AML-193 (cell line): ENCODE measurements at places on chromosomes 5 and 9.

DNA sequence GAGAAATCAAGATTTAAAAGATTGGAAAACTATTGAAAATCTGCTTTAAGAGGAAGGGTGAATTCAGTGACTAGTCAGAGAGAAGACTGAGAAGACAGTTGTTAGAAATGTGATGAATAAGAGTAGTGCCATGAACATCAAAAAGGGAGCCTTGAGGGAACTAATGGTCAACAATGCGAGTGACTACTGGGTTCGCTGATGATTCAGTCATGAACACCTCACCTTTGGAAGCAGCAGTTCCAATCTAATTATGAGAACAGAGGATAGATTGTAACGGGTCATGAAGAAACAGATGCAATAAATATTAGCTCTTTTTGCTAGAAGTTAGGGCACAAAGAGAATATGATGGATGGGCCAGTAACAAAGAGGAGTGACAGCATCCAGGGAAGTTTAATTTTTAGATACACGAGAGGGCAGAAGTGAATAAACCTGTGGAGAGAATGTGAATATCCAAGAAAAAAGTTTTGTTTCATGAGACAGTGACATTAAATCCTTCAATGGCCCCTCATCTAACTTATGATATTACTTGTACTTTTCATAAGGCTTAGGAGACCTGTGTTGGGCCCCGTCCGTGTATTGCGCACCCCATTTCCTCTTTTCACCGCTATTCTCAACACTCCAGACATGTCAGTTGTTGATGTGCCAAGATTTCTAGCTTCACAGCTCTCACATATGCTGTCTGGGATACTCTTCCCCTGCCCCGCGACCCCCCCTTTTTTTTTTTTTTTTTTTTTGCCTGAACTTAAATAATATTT is 23.5 kb upstream of the IFNE start:
- DNase-seq, result no peak

- no peak for DNase-seq
These were observed 176.2 kb downstream of the COL23A1 start for GRCh38 chr5:178413988-178414387.

DNA sequence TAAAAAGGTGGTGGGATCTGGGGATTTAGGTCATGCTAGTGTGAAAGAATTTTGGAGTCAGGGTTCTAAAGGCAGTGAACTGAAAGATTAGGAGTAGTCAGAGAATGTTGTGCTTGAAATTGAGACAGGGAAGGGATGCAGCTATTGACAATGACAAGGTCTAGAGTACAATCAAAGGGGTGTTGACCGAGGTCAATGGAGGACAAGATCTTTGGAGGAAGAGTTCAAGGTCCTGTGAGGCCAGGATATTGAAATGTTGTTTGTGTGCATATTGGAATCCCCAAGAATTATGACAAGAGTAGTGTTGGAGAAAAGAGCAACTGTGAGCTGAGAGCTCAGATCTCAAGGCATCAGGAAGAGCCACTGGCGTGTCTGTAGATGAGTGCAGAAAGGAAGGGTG is 116.9 kb downstream of the RASGRF2 start:
- DNase-seq, result no peak

GRCh38 chr5:90968319-90968718 is 409.7 kb downstream of the ADGRV1 start:
- DNase-seq, result no peak

- no peak for DNase-seq
These were observed 147.6 kb upstream of the TRPM3 start for GRCh38 chr9:71268871-71269635.

DNA sequence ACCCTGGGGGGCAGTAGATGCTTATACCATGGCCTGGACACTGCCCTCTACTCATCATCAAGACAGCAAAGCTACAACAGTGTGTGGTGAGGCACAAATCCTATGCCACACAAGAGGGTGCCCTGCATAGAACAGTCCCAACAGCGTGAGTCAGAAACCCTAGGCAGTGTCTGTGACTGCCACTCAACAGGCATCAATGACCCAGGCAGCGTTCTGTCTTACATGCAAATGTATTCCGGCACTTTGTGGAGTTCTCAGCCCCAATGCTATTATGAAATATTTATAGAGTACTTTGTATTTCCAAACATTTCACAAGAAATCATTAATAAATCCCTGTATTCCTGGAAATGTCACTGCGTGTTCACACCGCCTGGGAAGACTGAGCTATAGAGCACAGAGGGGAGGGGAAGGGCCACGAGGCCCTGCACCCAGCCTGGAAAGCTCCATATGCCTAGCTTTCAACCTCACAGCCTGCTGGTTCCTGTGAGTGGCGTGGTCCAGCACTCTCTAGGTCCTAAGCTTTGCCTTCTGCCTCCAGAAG is 77.7 kb downstream of the NIPSNAP3B start:
- no peak for DNase-seq

DNA sequence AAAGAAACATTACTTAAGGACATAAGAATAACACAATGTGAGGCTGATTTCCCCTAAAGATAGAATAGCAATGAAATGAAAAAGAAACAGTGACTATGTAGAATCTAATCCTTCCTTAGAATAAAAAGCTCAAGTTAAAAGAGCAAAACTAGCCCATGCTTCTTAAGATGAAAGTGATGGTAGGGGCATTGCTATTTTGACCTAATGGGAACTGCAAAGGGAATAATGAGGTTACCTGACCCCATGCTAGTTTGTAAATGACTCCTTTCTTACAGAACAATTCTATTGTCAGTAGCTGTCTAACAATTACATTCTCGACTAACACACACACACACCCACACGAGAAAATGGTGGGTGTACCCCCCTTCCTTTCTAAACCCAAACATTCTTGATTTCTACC is 575.8 kb downstream of the CSNK1G3 start:
- no peak for DNase-seq

DNA sequence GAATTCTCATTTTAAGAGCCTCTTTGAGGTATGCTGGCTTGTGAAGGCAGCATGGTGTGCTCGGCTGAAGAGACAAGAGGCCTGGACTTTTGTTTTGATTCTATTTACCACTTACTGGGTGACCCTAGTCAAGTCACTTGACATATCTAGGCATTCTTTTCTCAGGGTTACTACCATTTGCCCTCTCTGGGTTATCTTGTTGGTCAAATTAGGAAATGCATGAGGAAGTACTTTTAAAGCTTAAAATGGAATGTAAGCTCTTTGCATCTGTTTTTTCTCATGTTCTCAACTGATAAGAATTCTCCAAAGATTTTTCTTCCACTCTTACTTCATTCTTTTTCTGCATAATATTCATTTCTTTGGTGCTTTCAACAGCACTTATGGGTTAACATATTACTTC is 173.1 kb downstream of the PLK2 start:
- no peak for DNase-seq

- no peak for DNase-seq
These were observed 86.7 kb downstream of the INSYN2B start for GRCh38 chr5:169893571-169893970.

- DNase-seq, result no peak
These were observed 561.6 kb downstream of the PRR16 start for GRCh38 chr5:121025671-121026070.

GRCh38 chr5:39284552-39284951 is 65.2 kb upstream of the FYB1 start:
- no peak for DNase-seq

- DNase-seq, result no peak
These were observed 14.3 kb upstream of the RNF130 start for GRCh38 chr5:180085837-180086236.

- peak; percentile 78 for DNase-seq
These were observed 103.2 kb upstream of the VCAN start for GRCh38 chr5:83368319-83368718.

DNA sequence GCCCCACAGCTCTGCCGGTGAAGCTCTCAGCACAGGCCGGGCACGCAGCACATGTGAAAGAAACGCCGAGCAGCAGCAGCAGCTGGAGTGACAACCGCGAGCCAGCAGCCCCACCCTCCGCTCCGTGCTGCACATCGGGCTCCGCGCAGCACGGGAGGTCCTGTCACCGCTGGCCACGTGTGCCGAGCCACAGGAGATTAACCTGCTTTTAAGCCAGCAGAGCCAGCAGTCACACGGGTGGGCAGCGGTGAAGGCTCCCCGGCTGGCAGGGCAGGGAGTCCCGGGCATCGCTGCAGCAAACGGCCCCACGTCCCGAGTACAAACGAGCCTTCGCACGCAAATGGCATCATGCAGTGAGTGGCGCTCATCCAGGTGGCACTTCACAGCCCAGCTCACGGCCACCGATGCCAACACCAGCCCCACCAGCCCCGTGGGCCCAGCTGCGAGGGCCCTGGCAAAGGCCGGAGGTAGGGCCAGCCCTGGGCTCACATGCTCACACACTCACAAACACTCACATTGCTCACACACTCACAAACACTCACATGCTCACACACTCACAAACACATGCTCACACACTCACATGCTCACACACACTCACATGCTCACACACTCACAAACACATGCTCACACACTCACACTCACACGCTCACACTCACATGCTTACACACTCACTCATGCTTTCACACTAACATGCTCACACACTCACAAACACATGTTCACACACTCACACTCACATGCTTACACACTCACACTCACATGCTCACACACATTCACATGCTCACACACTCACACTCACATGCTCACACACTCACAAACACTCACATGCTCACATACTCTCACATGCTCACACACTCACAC is 11.1 kb downstream of the CCDC187 start:
- no peak for DNase-seq

DNA sequence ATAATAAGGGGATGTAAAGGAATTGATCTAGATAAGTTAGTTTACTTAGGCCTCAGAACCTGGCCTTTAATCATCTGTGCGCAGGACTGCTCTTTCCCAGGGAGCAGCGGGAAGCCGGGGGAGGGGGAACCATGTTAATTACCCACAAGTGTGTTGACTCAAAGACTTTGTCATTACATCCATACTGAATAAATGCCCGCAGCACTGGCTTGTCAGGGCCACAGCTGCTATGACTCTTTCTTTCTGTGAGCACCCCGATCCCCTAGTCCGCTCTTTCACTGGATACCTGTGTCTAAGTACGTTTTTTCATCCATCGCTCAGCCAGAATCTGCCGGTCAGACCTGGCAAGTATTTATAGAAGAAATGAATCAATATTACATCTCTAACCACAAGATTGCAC is 249.3 kb upstream of the DMRT1 start:
- DNase-seq, result no peak

DNA sequence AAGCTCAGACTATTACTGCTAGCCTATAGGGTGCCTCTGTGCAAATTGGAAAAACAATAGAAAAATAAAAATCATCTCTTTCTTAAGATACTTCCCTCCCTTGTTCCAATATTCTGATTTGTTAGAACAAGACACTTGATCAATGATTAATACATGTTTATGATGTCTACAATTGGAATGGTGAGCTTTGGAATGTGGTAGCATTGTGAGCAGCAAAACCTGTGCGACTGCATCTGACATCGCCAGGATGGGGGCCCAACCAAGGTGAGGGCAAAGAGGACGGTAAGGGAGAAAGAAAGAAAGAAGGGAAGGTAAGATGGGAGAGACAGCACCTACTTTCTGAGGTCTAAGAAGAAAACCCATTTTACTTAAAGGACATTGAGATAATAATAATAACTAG is 183.0 kb upstream of the TRIM32 start:
- DNase-seq, result no peak

DNA sequence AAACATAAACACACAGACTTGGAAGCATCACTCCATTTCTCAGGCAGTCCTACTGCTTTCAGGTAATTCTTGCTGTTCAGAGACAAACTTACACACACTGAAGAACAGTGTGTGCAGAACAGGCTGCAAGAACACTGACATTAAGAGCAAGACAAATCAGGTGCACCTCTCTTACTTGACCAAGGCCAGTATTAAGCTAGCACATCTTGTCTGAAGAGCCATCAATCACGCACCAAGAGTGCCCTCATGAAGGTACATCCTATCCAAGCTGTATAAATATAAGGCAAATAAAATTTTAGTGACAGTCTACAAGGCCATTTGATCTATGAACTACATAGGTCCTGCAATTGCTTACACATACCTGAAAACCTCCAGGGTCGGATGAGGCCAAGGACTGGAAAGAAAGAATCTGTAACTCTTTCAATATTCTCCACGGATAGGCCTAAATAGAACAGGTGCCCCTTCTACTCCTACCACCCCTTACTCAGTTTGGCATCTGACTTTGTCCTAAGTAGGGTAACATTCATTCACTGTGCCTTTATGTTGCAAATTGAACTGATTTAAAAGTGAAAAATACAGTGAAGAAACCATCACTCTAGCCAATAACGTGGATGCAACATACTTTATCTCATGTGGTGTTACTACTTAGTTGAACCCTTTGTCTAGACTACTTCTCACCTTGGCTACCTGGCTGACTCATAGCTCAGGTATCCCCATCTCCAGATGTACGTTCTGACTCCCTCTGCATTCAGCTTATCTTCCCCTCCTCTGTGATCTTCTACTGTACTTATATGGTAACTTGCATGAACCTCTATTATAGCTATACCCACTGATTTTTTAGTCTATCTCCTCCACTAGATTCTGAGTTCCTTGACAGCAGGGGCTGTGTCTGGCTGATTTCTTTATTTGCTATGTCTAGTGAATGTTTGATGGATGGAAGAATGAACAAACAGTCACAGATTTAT is 256.3 kb downstream of the KIAA0825 start:
- DNase-seq, result no peak

- no peak for DNase-seq
These were observed 286.3 kb upstream of the PAPPA start for GRCh38 chr9:115867326-115867725.

GRCh38 chr9:132697230-132697629 is 27.0 kb downstream of the GTF3C4 start:
- DNase-seq, result no peak

- no peak for DNase-seq
These were observed 115.7 kb downstream of the MAN2A1 start for GRCh38 chr5:109805472-109805871.

GRCh38 chr9:84667571-84668195 is 1.8 kb upstream of the NTRK2 start:
- DNase-seq, result no peak

GRCh38 chr5:91059409-91059808 is 323.7 kb downstream of the ARRDC3 start:
- DNase-seq, result no peak

DNA sequence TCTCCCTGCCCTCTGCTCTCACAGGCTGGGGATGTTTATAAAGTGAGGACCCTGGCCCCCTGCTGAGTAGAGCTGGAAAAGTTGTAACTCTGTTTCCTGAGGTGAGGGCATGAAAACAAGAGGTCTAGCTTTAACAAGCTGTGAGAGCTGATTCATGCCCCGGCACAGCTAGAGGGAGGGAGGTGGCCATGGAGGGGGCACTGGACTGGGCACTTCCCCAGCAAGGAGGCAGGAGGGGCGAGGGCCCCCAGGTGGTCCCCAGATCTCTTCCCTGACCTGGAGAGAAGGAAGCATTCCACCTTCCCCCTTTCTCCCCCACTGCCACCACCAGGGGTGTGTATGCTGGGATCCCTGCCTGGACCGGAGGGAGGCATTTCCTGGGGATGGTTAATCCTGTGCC is at the start of gene MSMP:
MSMP (minus strand) TSS at position 13 of the 400 bp plus-strand sequence. CDS start 147 bp downstream, outside the sequence.
- DNase-seq, result no peak

- no peak for DNase-seq
These were observed 61.0 kb upstream of the FER start for GRCh38 chr5:108686676-108687075.

DNA sequence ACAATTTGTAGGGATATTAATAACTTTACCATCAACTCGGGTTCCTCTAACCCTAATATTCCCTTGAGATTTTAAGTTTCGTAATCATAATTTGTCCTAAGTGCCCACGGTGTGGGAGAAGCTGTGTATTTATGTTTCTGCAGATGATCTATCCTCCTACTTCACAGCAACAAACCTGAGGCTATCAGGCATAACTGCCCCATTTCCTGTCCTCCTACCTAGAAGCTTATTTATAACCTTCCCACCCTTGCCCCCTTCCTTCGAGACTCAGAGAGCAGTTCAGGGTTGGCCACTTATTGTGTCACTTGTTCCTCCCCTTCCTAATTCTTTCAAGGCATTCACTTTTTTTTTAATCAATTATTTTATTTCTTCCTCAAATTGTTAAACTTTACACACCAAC is 29.6 kb upstream of the LCP2 start:
- DNase-seq, result no peak
